Ureter (tissue), 1 donor: ENCODE measurements at places on chromosomes 6 and 20. TPM values are rescaled to one million over a fixed set of nuclear protein-coding genes. Genes with fewer than 3 reads are reported as not detected.

- no peak for DNase-seq
Observed at GRCh38 chr6:148501178-148501590, 158.5 kb downstream of the SASH1 start.

DNA sequence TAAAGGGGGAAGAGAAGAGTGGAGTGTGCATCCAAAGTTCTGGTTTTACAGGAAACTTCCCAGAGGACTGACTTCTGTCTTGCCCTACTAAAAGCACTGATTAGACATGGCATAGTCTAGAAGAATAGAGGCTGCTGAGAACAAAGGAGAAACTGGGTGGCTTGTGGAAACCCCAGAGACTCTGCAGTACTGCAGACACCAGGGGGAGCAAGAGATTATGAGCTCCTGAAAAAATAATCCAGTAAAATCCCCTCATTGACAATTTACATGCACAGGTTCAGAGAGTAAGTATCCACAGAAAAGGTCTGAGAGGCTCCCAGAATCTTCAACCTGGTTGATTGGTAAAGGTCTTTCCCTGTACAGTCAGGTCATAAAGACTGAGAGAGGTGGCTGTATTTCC lies 48.7 kb upstream of the CLVS2 start:
- no peak for DNase-seq

- DNase-seq = no peak
Observed at GRCh38 chr6:18343741-18344140, 43.4 kb upstream of the RNF144B start.

GRCh38 chr6:20817806-20818320 lies 283.6 kb downstream of the CDKAL1 start:
- DNase-seq = no peak

DNA sequence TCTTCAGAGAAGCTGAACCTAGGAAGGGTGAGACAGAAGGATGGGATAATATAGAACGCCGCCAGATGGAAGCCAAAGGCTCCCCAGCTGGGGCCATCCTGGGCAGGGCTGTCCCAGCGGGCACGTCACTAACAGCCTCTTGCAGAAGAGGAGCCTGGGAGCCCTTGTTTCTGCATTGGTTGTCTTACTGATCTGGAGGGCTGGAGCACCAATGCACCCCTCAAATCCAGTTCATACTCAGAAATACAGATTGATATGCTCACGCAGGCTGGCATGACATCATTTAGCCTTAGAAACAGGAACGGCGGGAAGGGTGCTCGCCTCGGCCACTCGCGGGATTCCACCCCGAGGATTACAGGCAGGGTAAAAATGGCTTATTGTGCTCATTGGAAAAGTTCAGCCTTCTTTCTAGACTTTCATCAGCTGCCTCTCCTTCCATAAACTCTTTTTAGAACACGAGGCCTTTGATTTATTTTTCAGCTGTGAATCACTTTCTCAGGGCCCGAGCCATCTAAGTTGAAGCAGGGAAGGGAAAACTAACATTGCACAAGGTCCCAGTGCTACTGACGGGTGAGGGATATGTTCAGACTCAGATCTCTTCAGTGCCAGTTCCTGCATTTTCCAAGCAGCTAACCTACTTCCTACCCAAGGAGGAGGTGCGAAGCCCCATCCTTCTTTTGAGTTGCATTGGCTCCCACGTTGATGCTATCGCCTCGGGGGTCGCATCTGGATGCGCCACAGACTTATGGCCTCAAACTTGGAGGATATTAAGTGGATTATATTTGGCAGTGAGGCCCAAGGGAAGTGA lies 82.3 kb downstream of the GMPR start:
- DNase-seq = no peak

DNA sequence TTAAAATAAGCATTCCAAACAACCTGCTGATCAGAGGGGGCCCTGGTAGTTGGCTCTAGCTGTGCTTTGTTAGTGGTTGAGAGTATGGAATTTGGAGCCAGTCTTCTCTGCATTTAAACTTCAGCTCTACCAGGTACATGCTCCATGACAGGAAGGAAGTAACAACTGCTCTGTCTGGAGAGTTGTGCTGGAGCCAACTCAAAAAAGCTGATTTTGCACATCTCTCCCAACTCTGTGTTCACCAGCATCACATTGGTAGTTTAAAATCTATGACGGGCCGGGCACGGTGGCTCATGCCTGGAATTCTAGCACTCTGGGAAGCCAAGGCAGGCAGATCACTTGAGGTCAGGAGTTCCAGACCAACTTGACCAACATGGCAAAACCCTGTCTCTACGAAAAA lies 68.8 kb upstream of the BMP2 start:
- DNase-seq = no peak

DNA sequence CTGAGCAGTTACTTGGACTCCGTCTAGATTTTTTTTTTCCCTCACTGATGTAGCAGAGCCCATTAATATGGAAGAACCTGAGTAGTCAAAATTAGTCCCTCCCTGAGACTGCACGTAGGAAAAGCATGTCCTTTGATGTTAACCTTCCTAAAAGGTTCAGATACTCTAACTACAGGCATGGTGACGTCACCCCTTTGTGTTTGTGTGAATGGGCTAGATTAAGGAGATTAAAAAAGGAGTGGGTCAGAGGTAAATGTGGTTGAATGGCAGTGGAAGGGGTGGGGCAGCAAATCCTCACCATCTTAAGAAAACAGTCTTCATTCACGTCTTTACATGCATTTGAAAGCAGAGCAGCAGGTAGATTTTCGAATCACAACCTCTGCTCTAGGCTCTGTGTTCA lies 521.1 kb downstream of the TFAP2B start:
- peak; percentile 50 for DNase-seq

DNA sequence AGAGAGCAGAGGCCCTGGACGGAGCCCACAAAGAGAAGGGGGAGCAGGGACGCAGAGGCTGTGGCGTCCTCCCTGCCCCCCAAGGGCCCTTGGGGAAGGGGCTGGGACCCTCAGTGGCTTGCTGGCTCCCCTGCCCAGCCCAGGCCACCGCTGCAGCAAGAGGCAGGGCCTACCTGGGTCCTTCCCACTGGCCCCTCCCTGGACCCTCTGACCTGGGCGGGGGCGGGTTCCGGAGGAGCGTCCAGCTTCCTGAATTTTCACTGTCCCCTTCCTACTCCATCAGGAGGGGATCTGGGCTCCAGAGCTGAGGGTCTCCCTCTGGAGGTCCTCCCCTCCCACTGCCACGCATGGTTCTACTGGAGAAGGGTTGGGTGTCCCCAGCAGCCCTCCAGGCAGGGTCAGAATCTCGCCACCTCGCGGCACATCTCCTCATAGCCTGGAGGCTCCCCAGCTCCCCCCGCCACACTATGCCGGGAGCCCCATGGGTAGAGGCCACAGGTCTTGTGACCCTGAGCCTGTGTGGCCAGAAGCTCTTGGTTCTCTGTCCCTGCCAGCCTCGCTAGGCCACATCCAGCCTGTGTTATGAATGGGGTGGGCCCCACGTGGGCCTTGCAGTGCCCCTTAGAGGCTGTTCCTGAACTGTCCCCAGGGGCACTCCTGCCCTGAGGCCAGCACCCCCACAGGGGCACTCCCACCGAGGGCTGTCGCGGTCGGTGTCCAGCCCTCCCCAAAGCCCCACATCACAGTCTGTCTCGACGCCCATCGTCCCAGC lies 1.0 kb upstream of the SOX18 start:
- DNase-seq = no peak

- DNase-seq = no peak
Observed at GRCh38 chr6:113733381-113733780, 123.8 kb upstream of the MARCKS start.

- DNase-seq = peak; percentile 51
Observed at GRCh38 chr20:48405909-48406308, 421.9 kb downstream of the PREX1 start.

DNA sequence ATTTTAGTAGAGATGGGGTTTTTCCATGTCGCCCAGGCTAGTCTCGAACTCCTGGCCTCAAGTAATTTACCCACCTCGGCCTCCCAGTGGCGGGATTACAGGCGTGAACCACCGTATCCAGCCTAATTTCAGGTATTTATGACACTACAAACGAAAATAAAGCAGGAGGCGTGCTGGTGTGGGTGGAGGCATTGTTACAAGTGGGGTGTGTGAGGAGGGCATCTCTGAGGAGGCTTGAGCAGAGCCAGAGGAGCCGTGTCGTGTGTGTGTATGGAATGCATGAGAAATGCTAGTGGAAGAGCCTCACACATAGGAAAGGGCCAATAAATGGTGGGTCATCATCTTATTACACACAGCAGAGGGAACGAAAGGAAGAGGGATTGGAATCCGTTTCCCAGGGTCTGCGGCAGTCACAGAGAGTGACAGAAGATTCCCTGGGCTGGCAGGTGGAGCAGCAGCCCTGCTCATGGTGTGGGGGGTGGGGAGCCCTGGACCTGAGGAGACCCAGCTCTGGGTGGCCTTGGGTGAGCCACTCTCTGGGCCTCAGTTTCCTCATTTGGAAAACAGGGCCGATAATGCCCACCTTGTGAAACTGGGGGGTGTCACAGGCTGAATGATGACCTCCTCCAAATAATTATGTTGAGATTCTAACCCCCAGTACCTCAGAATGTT lies 17.2 kb upstream of the PEDS1 start:
- DNase-seq = no peak

GRCh38 chr6:38221251-38221650 lies 401.7 kb downstream of the ZFAND3 start:
- DNase-seq = no peak

Gene PHACTR1
- total RNA-seq = 14.1 TPM

Gene LY6G6C
- total RNA-seq = not detected

Gene FAM217A
- total RNA-seq = not detected

Gene ZNF335
- total RNA-seq = 23.9 TPM

Gene GHRH
- not detected for total RNA-seq
